ENCODE measurements at places on chromosomes 1 and 21.

DNA sequence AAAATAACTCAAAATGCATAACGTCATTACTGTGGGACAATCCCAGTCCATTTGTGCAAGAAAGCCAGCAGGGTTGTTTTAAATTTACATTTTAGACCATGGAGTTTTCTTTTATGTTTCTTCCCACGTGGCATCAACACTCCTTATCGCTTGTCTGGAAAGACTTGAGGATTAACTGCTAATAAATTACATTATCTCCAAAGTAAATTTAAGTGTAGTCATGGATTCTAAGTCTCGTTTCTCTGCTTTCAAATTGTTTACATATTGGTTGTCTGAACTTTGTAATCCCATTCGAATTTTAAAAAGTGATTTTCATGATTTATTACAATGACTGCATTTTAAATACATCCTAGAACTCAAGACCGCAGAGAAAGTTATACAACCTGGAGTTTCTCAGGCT lies 119.3 kb upstream of the ADAMTS5 start:
- no peak for DNase-seq

DNA sequence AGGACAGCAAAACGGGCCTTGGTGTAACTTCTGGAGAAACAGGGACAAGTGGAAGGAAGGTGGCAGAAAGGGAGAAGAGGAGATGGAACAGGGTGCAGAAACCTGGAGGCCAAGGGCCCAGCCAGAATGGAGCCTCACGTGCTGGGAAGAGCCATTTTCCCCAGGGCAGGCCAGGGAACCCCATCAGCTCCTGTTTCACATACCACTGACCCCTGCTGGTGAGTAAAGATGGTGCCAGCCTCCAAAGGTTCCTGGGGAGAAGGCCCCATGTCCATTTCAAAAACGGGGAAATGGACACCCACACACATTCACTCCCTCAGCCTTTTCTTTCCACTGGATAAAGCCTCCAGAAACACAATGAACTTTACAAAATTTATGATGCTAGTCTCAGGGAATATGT lies 57.6 kb upstream of the JUN start:
- no peak for DNase-seq

DNA sequence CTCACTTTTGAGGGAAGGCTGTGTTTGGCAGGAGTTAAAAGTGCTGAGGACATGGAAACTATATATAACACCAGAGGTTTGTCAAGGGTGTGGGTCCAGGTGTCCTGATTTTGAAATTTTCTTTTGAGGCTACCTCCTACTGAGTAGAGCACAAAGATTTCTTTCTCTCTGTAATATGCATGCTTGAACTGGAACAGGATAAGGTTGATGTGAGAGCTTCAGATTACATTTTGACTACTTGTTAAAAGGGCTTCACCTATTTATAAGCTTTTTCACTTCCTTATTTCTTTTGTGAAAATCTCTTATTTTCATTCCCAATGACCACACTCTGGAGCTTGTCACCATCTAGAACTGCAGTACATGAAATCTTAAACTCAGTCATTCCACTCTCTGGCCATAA lies 59.8 kb upstream of the PLA2G4A start:
- no peak for DNase-seq

DNA sequence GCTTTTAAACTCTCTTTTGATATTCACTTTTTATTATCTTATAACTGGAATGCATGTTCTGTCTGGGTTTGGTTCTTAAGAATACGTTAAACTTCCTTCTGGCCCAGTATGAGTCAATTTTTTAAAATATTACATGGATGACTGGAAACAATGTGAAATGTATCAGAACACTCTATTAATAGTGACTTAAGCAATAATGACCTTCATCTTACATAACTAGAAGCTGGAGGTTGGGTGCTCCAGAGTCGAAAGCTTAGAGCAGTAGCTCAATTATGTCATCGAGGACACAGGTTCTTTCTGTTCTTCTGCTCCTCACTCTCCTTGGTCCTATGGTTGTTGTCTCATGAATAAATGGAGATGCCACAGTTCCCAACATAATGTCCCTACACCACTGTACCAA lies 91.6 kb upstream of the FOXD3 start:
- DNase-seq: no peak

GRCh38 chr1:71049951-71050598 lies 2.5 kb upstream of the PTGER3 start:
- DNase-seq: peak; percentile 70

- DNase-seq: no peak
Measured at GRCh38 chr1:209398313-209398991, 185.1 kb upstream of the CAMK1G start.

DNA sequence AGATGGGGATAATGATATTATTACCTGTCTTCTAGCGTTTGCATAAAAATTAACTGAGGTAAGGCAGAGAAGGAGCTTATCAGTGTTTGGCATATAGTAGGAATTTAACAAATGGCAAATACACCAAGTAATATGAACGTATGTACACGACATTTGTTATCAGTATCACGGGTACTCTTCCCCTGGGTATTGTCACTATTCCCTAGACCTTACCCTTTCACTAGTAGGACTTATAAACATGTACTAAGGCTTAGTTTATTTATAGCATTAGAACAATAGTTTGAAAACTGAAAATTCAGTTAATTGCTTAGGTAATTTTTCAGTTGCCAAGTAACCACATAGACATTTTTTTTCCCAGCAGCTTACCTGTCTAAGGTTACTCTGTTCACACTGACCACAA lies 187.0 kb downstream of the KCTD3 start:
- no peak for DNase-seq

DNA sequence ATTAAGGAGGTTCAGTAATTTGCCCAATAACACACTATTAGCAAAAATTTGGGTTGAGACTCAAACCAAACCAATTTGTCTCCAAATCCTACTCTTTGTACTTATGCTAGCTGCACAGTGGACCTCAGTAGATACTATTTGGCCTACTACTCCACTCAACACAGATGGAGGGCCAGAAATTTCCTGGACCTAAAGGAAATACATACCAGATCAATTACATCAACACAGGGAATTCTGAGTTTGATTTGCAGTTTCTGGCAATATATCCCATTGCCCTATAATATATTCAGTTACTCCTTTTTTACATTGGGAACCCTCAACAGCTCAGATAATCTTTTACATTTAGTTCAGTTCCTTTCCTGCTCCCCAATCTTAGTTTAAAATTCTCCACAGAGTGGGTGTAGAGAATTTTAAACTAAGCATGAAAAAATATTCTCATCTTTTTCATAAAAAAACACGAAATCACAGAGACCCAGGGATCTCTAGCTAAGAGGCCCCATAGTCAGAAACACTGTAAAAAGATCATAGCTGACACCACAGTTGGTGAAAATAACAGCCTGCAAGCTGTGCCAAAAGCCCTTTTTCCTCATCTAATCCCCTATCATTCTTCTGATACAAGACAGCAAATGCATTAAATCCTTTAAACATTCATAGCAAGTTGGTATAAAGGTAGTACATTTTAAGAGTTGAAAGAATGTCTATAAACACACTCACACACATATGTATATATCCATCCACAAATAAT lies 317.7 kb upstream of the ESRRG start:
- no peak for DNase-seq

DNA sequence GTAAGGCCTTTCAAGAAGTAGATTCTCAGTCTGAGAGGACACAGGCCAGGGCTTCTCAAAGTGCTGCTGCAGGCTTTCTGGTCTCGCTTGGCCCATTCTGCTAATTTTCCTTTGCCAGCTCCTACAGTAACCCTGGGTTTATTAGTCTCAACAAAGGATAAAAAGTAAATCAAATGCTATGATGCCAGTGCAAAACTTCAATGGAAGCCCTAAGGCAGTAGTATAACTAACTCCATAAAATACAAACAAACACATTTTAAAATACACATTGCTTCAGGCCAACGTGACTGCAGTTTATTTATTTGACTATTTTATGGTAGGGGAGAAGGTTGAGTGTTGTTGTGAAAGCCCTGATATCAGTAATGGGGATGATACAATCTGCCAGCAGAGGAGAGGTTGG lies 89.6 kb downstream of the NRDC start:
- DNase-seq: no peak

DNA sequence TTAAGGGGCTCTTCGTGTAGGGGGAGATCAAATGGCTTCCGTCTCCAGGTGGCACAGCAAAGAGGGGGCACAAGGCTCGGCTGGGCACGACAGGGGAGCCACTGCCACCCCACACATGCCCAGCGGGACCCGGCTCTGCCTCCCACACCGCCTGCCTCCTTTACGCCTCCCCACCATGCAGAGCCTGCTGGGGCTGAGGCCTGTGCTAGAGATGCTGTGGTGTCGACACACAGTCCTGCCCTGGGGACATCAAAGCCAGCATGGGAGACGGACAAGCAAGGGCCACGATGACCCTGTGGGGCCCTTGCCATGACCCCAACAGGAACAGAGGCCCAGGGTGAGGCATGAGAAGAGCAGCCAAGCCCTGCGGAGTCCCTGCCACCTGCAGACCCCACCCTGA lies 102.8 kb downstream of the NPHP4 start:
- DNase-seq: no peak

All from neuronal stem cell (in vitro differentiated cells).